Right atrium auricular region (tissue), 2 donors: ENCODE measurements at places on chromosomes 13 and 19. TPM values are rescaled to one million over a fixed set of nuclear protein-coding genes. Genes with fewer than 3 reads are reported as not detected.

ZNF701 gene
- total RNA-seq = 13.6 TPM

ZNF845 gene
- total RNA-seq = 2.4 TPM

ZNF708 gene
- total RNA-seq = 6.3 TPM

AKAP8L gene
- total RNA-seq = 66.5 TPM

ZNF700 gene
- total RNA-seq = 4.4 TPM

ZNF146 gene
- 48.0 TPM for total RNA-seq

CLC gene
- not detected for total RNA-seq

PDE4A gene
- total RNA-seq = 9.4 TPM

SIN3B gene
- 15.4 TPM for total RNA-seq

SLC5A5 gene
- not detected for total RNA-seq

GTF2F2 gene
- 9.4 TPM for total RNA-seq
